Breast epithelium (tissue), 4 donors: ENCODE measurements at places on chromosomes 1 and 21. TPM values are rescaled to one million over a fixed set of nuclear protein-coding genes. Genes with fewer than 3 reads are reported as not detected.

TSPAN1 gene
- total RNA-seq, result 0.48 TPM

DNA sequence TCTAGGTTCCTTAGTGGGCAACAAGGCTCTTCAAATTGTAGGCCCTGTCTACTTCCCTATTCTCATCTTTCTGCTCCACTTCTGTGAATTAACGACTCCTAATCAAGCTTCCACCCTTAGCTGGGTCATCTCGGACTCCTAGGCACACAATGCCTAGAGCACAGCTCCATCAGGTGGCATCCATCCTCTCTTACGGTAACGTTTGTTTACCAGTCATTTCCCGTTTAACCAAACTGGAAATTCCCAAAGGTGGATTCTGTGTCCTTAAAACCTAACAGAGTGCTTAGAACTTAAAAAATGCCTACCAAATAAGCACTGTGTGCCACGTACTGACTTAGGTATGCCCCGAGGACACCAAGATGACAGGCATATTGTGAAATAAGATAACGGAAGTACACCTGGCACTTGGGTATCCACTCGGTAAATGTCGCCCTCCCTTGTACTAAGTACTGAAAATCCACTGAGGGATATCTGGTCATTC, 1.5 kb downstream of the PARP1 start:
- DNase-seq, result no peak
- peak overlapping the region; percentile 77 for H3K4me3 ChIP-seq
- H3K27me3 ChIP-seq, result no peaks in the 10 kb centered on the region
- no peaks in the 10 kb centered on the region for H3K36me3 ChIP-seq
- H3K27ac ChIP-seq, result no peak overlapping the region

DNA sequence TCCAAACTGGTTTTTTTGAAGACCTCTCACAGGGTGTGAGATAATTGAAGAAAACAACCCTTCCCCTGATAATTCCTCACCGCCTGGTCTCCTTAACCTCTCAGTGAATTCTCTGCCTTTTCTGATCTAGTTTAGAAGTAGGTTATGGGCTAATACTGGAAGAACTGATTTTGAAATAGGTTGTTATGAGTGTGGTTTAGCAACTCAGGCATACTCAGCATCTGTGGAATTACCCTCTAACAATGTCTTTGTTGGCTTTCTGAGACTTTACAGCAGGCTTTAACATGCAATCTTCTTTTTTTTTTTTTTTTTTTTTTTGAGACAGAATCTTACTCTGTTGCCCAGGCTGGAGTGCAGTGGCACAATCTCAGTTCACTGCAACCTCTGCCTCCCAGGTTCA, 10.3 kb upstream of the PLD5 start:
- no peaks in the 10 kb centered on the region for H3K36me3 ChIP-seq
- no peak for DNase-seq
- no peak overlapping the region for H3K27ac ChIP-seq

- no peak overlapping the region for H3K4me3 ChIP-seq
- H3K4me1 ChIP-seq, result no peaks in the 10 kb centered on the region
- no peaks in the 10 kb centered on the region for H3K36me3 ChIP-seq
These were observed 556.5 kb downstream of the PTBP2 start for GRCh38 chr1:97277891-97278654.

DNA sequence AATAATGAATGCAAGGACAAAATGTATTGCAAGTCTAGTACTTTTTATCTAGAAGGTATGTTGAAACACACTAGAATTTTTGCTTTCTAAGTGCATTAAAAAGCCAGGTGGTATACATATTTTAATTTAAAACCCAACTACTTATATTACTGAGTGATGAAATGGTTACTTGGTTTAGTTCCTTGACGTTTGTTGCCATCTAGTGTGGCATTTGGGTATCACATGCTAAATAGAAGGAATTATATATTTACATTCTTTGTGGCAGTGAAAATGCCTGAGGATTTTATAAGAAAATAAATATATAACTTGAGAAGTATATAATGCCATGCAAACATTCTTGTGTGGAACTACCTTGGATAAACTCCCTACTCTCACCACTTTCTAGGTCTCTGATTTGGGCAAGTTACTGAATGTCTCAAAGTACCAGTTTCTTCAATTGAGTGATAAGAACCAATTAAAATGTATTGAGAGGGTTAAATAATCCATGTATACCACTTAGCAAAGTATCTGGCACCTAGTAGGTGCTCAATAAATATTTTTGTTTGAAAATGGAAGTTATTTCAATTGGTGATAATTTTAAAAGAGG, 69.6 kb downstream of the SDCCAG8 start:
- H3K36me3 ChIP-seq, result no peaks in the 10 kb centered on the region

USP48 gene
- total RNA-seq, result 56.0 TPM

GRCh38 chr1:201710632-201711597, 118.0 kb upstream of the IPO9 start:
- H3K4me1 ChIP-seq, result no peaks in the 10 kb centered on the region
- peak overlapping the region; percentile 84 for H3K27ac ChIP-seq
- H3K36me3 ChIP-seq, result no peaks in the 10 kb centered on the region
- no peaks in the 10 kb centered on the region for H3K27me3 ChIP-seq
- DNase-seq, result no peak
- H3K4me3 ChIP-seq, result no peak overlapping the region

CCDC17 gene
- 5.7 TPM for total RNA-seq

- DNase-seq, result no peak
- peak overlapping the region; percentile 88 for H3K4me3 ChIP-seq
- no peaks in the 10 kb centered on the region for H3K4me1 ChIP-seq
- peak overlapping the region; percentile 92 for H3K27ac ChIP-seq
- no peaks in the 10 kb centered on the region for H3K36me3 ChIP-seq
These were observed 698 bp upstream of the UCK2 start for GRCh38 chr1:165826565-165827267.

DNA sequence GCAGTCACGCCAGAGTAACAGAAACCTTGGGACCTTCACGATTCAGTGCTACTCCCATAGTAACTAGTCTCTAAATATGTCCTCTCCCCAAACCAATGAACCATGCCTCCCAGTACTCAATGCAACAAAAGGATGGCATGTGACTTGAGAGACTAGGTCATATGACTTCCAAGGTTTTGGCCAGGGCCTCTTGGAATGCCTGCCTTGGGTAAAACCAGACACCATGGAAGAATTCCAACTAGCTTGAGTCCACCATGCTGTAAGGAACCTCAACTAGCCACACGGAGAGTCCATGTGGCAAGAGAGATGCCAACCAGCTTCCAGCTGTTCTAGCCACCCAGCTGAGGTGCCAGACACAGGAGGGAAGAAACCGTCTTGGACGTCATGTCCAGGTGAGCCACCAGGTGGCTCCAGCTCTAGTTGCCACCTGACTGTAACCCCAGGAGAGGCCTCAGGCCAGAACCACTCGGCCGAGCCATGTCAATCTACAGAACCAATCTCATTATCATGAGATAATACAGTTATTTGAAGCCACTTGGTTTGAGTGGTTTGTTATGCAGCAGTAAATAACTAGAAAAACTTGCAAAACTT, 115.0 kb downstream of the SYF2 start:
- no peaks in the 10 kb centered on the region for H3K36me3 ChIP-seq
- H3K27ac ChIP-seq, result no peak overlapping the region

GRCh38 chr1:168512864-168513595, 30.8 kb downstream of the XCL2 start:
- no peak overlapping the region for H3K4me3 ChIP-seq
- H3K36me3 ChIP-seq, result no peaks in the 10 kb centered on the region
- no peak overlapping the region for H3K27ac ChIP-seq
- no peaks in the 10 kb centered on the region for H3K27me3 ChIP-seq
- H3K4me1 ChIP-seq, result no peaks in the 10 kb centered on the region
- no peak for DNase-seq

DNA sequence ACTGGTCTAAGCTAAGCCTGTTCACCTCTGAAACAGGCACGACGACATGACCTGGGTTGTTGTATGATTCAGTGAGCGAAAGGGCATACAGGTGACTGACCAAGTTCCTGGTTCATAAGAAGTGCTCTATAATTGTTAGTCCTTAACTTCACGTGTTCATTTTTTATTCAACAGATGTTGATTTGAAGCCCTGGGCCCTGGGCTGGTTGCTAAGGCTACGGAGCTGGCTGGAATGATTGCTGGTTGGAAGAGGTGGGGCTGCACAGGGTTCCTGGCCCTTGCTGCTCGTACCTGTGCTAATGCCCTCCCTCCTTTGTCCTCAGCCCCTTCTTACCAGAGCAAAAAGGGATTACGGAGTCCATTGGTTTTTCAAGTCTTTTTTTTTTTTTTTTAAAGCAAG, 111.3 kb upstream of the CSF3R start:
- DNase-seq, result no peak
- no peaks in the 10 kb centered on the region for H3K4me1 ChIP-seq
- H3K27me3 ChIP-seq, result no peaks in the 10 kb centered on the region
- H3K4me3 ChIP-seq, result no peak overlapping the region
- no peaks in the 10 kb centered on the region for H3K36me3 ChIP-seq

- no peak overlapping the region for H3K4me3 ChIP-seq
- no peaks in the 10 kb centered on the region for H3K4me1 ChIP-seq
- no peaks in the 10 kb centered on the region for H3K27me3 ChIP-seq
- no peaks in the 10 kb centered on the region for H3K36me3 ChIP-seq
These were observed 48.9 kb upstream of the LEPR start for GRCh38 chr1:65371544-65371943.

- H3K27ac ChIP-seq, result peak overlapping the region; percentile 45
- DNase-seq, result peak; percentile 93
- no peaks in the 10 kb centered on the region for H3K36me3 ChIP-seq
These were observed 22.7 kb upstream of the ARF1 start for GRCh38 chr1:228059634-228060457.

DNA sequence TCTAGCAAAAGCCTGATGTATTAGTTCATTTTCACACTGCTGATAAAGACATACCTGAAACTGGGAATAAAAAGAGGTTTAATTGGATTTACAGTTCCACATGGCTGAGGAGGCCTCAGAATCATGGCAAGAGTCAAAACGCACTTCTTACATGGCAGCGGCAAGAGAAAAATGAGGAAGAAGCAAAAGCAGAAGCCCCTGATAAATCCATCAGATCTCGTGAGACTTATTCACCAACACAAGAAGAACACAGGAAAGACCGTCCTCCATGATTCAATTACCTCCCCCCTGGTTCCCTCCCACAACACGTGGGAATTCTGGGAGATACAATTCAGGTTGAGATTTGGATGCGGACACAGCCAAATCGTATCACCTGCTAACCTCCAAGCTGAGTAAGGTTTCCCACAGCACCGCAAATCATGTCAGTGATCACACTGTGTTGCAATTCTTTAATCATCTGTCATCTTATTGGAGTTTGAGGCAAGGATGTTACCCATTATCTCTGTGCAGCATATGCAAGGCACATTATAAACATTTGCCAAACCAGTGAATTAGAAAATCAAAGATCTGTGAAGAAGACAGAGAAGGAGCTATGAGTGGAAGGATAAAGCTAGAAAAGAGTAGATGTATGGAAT, 128.5 kb downstream of the ZNF281 start:
- H3K4me3 ChIP-seq, result no peak overlapping the region
- no peaks in the 10 kb centered on the region for H3K4me1 ChIP-seq
- H3K27ac ChIP-seq, result no peak overlapping the region
- H3K27me3 ChIP-seq, result no peaks in the 10 kb centered on the region

ACTA1 gene
- 0.33 TPM for total RNA-seq

KCNN3 gene
- 1.6 TPM for total RNA-seq

- DNase-seq, result no peak
- no peaks in the 10 kb centered on the region for H3K27me3 ChIP-seq
- no peak overlapping the region for H3K4me3 ChIP-seq
- H3K27ac ChIP-seq, result no peak overlapping the region
- H3K36me3 ChIP-seq, result no peaks in the 10 kb centered on the region
- H3K4me1 ChIP-seq, result no peaks in the 10 kb centered on the region
These were observed 107.7 kb upstream of the ZNHIT6 start for GRCh38 chr1:85815906-85816305.

GRCh38 chr1:38328278-38329035, 281.9 kb upstream of the POU3F1 start:
- no peak overlapping the region for H3K27ac ChIP-seq
- H3K4me3 ChIP-seq, result no peak overlapping the region
- H3K36me3 ChIP-seq, result no peaks in the 10 kb centered on the region
- DNase-seq, result no peak

ZYG11A gene
- total RNA-seq, result 2.0 TPM

KLHDC9 gene
- total RNA-seq, result 9.8 TPM

DNA sequence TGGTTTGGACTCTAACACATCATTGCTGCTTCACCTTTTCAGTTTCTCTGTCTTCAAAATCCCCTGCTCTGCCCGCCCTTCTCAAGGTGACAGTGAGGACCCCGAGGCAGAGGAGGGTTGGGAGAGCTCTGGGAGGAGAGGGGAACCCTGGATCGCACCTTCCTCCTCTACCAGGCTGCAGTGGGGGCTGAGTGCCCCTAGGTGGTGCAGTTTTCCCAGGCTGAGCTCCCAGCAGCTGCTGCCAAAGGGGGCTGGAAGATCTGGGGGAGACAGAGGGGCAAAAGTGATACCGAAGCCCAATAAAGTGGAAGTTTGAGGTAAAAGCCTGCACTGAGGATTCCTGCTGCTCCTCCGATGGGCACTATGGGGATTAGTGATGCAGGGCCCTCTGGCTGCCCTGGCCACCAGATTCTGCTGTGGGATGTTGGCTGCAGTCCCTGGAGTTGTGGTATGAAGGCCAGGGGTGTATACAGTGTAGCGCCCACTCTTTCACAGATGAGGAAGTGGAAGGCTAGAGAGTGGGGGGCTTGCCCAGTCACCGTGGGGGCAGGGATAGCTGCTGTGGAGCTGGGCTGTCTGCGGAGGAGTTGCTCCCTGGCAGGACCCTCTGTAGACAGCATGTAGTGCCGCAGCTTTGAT, 40.7 kb upstream of the SCMH1 start:
- no peaks in the 10 kb centered on the region for H3K36me3 ChIP-seq
- no peaks in the 10 kb centered on the region for H3K4me1 ChIP-seq
- no peak overlapping the region for H3K4me3 ChIP-seq

DNA sequence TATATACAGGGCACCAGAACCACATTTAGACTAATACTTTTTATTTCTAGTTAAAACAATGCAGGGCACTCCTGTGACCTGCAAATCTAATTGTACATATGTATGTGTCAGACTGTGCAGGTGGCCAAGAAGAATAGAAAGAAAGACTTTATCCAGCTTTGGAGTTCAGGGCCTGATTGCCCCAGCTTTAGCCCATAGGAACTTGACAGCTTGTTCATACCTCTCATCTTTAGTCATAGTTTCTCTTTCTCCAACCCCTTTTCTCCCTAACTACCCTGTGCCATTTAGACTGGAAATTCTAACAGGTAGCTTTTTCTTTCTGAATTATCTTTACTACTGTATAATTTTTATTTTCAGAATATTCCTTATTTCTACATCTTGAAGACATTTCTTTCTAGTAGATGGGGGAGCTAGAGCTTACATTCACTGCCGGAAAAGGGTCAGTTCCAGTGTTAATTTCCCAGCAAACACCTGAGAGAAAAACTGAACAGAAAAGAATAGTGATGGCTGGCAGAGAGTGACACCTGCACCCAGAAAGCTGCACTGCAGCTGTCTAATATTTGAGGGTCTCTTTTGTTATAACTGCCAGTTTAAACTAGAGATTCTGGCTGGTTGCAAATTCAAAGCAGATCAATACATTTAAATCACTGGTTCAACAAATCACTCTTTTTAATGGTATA, 8.4 kb downstream of the YBX1 start:
- H3K4me3 ChIP-seq, result no peak overlapping the region
- no peaks in the 10 kb centered on the region for H3K36me3 ChIP-seq
- no peak for DNase-seq
- H3K27ac ChIP-seq, result no peak overlapping the region
- H3K27me3 ChIP-seq, result no peaks in the 10 kb centered on the region
- no peaks in the 10 kb centered on the region for H3K4me1 ChIP-seq
